ENCODE measurements at places on chromosomes 4 and X.
A peak's percentile ranks its signal among the peaks of the same experiment; 100 is the strongest.

GRCh38 chrX:129846716-129847115, 3.0 kb upstream of the ZDHHC9 start:
- DNase-seq: no peak

- peak; percentile 16 for DNase-seq
Measured at GRCh38 chrX:51860679-51861078, 32.7 kb upstream of the MAGED1 start.

DNA sequence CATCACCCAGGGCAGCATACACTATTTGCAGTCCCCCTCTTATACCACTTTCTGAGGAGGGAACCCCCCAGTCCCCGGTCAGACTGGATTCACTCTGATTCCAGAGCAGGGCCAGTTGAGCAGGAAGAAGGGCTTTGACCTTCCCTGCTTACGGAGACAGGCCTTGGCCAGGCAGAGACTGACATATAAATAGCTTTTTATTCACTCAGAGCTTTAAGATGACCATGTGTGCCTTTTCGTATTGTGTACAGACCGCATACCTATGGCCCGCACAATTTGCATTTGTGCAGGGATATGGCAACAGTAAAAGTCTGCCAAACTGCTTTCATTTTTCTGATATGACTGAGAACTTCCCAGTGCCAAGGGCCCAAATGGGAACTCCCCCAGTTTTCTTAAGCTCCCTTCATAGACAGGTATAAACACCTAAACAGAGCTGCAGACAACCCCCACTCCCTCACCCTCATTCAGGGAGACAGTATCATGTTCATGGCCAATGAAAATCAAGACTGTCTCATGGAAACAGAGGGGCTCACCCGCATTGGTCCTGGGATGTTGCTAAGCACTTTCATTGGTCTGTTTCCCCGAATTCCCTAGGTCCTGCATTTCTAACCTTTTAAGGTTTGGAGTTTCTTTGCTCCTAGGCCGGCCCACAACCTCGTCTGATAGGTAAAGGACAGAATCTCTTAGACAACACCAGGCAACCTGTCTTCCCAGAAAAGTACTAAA, 86.0 kb downstream of the RTL5 start:
- no peak for DNase-seq

- no peak for DNase-seq
Measured at GRCh38 chrX:85992811-85993229, 54.5 kb downstream of the CHM start.

GRCh38 chr4:101818362-101818761, 27.8 kb downstream of the BANK1 start:
- DNase-seq: no peak

DNA sequence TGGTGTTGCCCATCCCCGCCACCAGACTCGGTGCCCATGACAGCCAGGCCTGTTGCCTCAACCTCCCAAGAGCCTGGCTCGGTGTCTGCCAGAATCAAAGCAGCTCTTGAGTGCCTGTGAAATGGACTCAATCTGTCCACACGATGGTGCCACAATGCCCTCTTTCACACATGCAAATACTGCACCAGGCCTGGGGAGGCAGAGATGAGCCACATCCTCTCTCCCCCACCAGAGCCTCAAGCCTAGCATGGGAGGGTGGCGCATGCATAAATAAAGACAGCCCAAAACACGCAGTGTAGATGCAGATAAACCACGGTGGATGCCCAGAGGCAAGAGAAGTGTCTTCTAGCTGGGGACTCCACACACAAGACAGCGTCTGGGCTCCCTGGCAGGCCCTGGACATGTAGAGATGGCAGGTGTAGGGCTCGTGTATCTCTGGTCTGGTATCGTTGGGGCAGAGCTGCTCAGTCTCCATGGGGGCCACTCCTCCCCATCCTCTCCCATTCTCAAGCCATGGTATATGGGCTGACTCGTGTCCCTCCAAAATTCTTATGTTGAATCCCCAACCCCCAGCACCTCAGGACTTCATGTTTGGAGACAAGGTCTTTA, 65.6 kb downstream of the JAKMIP1 start:
- DNase-seq: peak; percentile 30

GRCh38 chr4:113745711-113746110, 15.8 kb downstream of the CAMK2D start:
- DNase-seq: no peak

Measured in DND-41 (cell line).